ENCODE measurements at places on chromosomes 13 and 19. TPM values are rescaled to one million over a fixed set of nuclear protein-coding genes. Genes with fewer than 3 reads are reported as not detected.

DNA sequence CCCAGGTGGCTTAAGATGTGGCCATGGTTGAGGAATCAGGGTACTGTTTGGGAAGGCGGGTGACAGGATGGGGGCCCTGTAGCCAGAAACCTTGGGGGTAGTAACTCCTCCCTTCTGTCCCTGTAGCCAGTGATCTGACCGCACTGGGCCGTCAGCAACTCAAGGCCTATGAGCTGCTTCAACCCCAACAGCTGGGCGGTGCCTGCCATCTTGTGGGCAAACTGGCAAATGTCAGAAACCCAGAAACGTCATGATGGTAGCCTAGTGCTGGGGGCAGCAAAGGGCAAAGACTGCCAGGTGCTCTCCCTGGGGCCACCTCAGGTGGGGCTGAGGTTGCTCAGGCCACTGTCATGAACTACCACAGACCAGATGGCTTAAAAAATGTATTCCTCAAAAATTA lies 3.5 kb downstream of the COPE start:
- DNase-seq, result no peak

- no peak for DNase-seq
Observed at GRCh38 chr13:84121456-84121855, 239.2 kb upstream of the SLITRK1 start.

DNA sequence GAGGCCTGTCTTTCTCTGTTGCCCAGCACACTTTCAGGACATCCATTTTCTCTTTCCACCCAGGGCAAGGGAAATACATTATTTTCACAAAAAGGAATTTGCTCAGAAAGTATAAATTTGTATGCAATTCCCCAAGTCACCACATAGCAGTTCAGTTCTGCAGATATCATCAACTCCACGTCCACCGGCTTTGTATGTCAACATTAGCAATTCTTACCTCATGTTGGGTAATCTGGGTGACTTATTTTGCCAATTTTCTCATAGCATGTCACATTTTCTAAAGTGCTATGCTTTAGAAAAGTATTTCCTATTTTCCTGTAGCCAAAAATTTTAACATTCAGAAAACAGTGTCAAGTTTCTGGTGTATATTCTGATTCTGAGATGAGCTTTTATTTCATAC lies 501.8 kb downstream of the EFNB2 start:
- DNase-seq, result no peak

GRCh38 chr13:91133941-91134802 lies 213.3 kb upstream of the MIR17HG start:
- DNase-seq, result peak; percentile 17

DNA sequence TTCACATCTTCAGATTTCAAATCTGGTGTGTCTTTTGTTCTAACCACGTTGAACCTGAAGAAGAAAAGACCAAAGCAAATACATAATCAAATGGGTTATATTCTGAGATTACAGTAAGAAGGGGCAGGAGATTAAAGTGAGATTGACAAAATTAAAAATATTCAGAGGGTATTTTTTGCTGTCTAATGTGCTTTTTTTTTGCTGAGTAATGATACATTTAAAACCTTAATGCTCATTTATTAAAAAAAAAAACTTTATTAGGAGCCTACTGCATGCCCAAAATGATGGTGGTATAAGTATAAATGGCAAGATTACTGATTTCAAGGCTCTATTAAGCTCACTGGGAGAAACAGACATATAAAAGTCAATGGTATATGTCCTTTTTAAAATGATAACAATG lies 459.4 kb downstream of the FGF9 start:
- no peak for DNase-seq

DNA sequence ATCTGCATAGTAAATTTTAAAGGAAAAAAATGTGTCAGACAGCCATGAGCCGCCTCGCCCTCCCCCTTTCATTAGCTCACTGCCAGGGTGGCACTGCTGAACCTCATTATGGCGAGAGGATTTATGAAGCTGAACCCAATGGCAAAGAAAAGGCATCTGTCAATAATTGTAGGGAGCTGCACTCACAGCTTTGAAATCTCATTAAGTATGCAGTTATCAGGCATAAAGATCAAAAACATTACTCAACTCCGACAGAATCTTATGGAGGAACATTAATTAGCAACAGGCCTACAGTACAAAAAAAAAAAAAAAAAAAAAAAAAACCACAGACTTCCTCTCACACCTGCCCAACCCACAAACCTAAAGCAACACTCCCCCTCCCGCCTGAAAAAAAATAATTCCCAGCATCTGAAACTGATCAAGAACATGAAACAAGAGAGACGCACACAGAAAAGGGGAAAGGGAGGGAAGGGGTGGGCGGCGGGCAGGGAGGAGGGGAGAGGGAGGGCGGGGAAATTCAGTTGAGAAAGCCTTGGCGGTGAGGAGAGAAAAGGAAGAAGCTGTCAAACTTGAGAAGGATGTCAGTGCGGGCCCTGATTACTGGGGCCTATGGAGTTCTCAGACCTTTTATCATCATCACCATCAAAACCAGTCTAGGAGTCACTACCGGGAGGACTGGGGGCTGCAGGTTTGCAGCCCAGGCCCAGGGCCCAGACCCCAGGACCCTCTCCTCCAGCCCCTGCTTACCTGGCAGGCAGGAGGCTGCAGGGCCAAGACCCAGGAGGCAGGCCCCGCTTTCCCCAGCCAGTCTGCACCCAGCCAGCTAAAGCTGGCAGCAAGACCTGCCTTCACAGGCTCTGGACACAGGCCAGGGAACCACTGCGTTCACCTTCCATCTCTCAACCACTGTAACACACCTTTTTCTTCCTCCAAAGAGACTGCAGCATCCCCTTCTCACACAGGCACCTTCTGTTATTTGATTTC lies 8.9 kb downstream of the TSHZ3 start:
- no peak for DNase-seq

DNA sequence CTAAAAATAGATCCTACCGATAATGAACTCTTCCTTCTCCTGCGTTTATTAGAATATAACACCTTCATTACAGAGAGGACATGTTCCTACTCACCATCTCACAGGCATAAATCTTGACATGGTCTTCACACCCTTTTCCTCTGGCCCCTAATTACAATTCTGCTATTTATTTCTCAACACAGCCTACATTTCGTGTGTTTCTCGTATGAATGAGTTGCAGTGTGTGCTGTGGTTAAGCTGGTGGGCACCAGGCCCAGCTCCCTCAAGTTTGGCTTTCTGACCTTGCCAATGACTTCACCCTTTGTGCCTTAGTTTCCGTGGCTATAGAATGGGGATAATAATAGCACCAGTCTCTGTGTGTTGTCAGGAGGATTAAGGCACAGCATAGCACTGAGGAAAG lies 12.3 kb upstream of the KATNAL1 start:
- DNase-seq, result no peak

GRCh38 chr19:47305309-47305751 lies 4.3 kb upstream of the C5AR1 start:
- peak; percentile 64 for DNase-seq

DNA sequence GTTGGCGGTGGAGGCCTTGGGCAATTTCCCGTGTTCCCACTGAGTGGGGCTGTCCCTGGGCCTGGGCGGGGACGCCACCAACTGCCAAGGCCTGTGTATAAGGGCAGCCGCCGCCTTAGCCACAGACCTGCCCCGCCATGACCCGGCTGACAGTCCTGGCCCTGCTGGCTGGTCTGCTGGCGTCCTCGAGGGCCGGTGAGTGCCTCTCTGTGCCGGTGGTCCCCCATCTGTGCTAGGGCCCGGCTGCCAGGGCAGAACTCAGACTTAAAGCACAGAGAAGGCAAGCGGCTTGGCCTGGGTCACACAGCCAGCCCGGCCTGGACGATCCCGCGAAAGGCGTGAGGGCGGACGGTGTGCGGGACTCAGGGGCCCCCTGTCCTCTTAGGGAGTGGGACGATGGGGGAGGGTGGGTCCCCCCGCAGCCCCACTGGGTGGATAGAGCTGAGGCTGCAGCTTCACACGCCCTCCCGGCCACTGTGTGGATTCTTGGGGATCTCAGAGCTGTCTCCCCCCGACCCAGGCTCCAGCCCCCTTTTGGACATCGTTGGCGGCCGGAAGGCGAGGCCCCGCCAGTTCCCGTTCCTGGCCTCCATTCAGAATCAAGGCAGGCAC lies at the start of gene AZU1:
Gene AZU1 (plus strand): TSS at position 128 of the 612 bp plus-strand sequence. CDS start 10 bp downstream, at position 138.
- no peak for DNase-seq

DNA sequence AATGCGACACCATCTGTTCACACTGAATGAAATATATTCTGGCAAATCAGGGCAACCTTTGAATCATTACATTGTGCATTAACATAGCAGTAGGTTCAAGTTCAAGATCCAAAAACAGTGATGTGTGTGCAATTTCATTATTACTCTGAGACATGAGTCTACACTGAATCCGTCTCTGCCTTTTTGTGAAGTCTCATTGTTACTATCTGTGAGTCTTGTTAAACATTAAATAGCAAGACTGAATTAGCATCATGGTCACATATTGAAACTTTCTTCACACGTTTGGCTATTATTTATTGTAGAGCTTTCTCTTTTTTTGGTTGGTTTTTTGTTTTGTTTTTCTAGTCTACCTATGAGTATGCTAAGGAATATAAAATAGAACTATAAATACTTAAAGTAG lies 117.1 kb upstream of the SLITRK5 start:
- DNase-seq, result no peak

DNA sequence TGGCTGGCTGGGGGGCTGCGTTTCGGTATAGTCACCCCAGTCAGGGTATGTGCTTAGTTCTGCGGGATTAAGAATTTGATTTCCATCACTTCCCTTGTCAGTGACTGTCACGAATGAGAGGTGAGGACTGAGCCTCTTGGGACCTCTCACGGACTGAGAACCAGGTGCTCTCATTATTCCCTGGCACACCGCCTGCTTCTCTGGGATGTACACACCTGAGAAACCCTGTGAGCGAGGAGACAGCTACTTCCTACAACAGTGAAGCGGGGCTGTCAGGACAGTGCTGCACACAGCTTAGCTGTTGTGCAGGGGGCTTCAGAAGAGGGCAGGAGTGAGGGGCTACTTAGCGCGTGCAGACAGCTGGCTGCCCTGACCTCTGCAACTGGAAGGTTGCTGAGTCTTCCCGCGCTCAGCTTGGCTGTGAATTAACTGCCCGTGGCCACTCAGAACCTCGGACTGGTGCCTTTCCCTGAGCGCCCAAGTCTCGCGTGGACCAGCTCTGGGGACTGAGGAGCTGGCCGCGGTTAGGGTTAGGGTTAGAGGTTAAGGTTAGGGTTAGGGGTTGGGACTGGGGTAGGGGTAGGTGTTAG lies 65.3 kb upstream of the MCF2L start:
- no peak for DNase-seq

- no peak for DNase-seq
Observed at GRCh38 chr13:36131931-36132297, 732 bp upstream of the DCLK1 start.

GRCh38 chr19:49983645-49984229 lies 22.8 kb upstream of the SIGLEC11 start:
- DNase-seq, result peak; percentile 28

- no peak for DNase-seq
Observed at GRCh38 chr19:751501-752341, 809 bp downstream of the MISP start.

GRCh38 chr13:99434258-99434788 lies 66.9 kb upstream of the TM9SF2 start:
- no peak for DNase-seq

- no peak for DNase-seq
Observed at GRCh38 chr19:30682146-30682998, 310.2 kb downstream of the ZNF536 start.

- DNase-seq, result no peak
Observed at GRCh38 chr19:34493649-34494044, 12.1 kb downstream of the WTIP start.

DNA sequence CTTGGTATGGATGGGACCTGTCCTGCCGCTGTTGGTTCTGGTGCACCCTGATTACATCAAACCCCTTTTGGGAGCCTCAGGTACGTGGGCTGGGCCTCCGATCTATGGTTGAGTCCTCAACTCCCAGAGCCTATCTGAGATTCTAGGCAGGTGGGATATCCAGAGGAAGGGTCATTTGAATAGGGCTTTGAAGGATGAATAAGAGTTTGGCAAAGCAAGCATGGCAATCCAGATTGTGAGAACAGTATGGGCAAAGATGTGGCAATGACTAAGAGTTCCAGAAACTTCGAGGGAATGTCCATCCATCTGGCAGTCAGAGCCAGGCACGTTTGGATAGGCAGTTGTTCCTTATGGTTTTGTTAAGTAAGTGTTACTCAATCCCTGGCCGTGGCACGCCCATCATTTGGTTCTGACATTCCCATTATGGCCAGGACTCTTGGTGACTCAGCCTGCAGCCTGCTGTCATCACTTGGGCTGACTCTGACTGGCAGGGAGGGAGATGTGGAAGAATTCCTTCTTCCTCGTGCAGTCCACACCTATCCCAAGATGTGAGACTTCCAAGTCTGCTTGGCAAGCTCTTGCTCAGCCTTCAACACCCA lies 21.5 kb downstream of the CYP4F22 start:
- DNase-seq, result no peak

DNA sequence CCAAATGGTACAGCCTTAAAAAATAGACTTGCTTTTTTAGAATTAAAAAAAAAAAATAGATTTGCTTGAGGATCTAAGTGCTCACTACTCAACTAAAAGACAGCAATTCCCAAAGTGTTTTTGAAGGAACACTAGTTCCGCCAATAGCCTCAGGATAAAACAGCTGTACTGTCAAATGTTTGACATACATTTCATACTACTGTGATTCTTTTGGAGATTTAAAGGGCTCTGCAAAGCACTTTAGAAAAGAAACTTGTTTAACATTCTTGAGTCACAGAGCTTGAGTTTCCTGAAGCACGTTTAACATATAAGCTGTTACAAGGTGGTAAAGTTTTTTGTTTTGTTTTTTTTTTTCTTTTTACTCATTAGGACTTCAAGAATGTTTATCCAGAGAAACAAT lies 23.1 kb upstream of the KLF5 start:
- no peak for DNase-seq

GRCh38 chr13:96091164-96092117 lies 1.5 kb downstream of the HS6ST3 start:
- peak; percentile 14 for DNase-seq

The LHB gene
- not detected for total RNA-seq

The INTS6 gene
- 48.8 TPM for total RNA-seq

The FAM98C gene
- 14.7 TPM for total RNA-seq

The ODAD3 gene
- total RNA-seq, result 1.8 TPM

The BRSK1 gene
- total RNA-seq, result 68.7 TPM

The FCER2 gene
- not detected for total RNA-seq

The SKA3 gene
- total RNA-seq, result 16.2 TPM
